ENCODE measurements at places on chromosomes 13 and 19.
A peak's percentile ranks its signal among the peaks of the same experiment; 100 is the strongest.

GRCh38 chr19:11136400-11137101, 19.0 kb downstream of the SPC24 start:
- DNase-seq: no peak

DNA sequence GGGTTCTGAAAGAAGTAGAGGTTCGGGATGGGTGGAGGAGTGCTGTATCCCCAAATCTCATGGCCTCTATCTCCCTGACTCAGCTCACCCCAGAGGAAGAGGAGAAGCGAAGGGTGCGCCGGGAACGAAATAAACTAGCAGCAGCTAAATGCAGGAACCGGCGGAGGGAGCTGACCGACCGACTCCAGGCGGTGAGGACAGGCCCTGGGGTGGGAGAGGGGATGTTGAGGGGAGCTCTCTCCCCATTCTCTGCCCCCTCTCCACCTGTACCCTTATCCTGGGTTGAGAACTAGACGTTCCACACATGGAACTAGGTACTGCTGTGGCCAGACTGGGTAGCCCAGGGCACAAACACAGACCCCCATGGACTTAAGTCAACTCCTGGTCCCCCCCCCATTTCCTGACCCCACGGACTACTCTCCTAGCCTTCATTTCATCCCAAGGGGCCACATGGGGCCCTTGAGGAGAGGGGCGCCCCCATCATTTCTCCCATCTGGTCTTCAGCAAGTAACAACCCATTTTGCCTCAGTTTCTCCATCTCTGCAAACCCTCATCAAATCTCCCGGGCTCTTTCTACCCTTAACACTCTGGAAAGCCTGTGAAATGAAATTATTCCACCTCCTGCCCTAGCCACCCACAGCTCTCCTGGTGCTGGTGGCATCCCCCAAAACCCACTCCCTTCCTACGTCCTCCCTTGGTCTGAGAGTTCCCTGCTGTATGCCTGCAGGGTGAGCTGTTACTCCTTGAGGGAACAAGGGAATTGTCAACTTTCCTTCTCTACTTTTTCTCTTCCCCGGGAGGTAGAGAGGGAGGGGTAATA, 3.5 kb downstream of the FOSB start:
- peak; percentile 60 for DNase-seq

GRCh38 chr13:100917011-100917410, 242.4 kb upstream of the TMTC4 start:
- no peak for DNase-seq

DNA sequence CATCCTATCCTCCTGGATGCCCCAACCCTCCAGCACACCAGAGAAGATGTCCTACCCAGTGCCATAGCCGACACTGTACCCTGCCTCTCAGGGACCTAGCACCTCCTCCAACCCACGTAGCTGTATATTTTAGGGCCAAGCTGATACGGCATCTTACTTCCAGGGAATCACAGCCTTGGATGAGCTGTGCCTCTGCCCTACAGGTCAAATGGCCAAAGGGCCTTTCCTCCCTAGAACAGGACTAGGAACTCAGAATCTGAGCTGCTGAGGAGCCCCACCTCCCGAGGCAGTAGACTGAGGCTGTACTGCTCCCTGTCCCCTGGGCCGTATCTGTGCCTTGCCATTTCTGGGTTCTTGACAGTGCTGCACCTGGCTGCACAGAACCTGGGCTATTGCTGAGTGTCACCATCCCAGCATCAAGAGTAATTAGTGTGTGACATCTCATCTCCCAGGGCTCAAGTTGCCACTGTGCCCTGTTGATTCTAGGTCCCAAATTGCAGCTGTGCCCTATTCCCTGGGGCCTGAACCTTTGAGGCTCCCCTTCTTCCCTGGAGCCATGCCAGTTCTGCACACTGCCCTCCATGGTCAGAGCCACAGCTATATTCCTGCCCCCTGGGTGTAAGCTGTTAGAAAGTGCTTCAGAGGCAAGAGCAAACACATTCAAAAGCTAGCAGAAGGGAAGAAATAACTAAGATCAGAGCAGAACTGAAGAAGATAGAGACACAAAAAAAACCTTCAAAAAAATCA, 41.0 kb downstream of the VWA8 start:
- no peak for DNase-seq

- DNase-seq: no peak
These were observed 18.4 kb downstream of the GRTP1 start for GRCh38 chr13:113345486-113345885.

GRCh38 chr19:44752123-44752815, 3.8 kb downstream of the BCL3 start:
- DNase-seq: no peak

GRCh38 chr13:110466266-110466915, 95.1 kb downstream of the RAB20 start:
- no peak for DNase-seq

DNA sequence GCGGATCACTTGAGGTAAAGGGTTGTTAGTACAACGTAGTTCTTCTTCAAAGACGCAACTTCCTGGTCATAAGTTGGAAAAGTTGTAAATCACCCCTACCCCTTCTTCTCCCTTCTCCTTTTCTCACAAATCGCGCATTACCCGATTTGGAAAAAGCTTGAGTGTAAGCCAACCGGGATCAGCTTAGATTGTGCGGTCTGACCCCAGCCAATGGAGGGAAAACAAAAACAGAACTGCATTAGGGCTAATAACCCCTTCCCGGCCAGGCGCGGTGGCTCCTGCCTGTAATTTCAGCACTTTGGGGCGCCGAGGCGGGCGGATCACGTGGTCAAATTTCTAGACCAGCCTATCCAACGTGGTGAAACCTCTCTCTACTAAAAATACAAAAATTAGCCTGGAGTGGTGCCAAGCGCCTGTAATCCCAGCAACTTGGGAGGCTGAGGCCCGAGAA, 806 bp downstream of the ZNF90 start:
- DNase-seq: peak; percentile 42

- no peak for DNase-seq
These were observed 97.4 kb downstream of the CAB39L start for GRCh38 chr13:49346460-49346859.

DNA sequence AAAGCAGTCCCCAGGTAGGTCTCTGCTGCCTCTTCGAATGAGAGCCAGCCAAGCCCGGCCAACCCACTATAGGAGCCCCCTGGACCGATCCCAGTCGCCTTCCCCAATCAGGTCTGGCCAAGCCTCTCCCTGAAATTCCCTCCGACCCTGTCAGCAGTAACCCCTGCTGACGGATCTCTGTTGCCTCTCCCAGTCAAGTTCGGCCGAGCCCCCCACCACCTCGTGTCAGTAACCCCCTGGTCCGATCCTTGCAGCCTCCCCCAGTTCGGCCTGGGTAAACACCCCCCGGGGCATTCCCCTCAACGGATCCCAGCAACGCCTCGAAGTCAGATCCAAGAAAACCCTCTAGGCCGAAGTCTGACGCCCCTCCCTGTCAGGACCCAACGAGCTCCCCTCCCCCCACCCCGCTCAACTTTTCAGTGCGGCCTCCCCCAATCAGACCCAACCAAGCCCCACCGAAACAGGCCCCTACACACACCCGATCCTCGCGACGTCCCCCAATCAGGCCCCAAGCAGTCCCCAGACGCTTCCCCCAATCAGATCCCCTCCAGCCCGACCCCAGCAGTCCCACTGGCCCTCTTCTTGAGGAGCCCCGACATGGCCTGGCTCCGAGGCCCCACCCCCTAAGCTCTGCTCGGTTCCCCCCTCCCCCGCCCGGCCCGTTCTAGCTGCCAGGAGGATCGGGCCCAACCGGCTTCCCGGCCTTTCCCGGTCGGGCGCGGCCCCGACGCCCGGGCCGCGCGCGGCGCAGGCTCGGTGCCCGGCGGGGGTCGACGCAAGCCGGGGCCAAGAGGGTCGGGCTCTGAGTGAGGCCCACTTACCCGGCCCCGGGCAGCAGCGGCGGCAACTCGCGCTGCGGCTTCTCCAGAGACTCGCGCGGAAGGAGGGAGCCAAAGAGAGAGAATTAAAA, 1.8 kb downstream of the TNPO2 start:
- peak; percentile 87 for DNase-seq

GRCh38 chr13:77692746-77693448, 4.6 kb upstream of the SLAIN1 start:
- DNase-seq: no peak

- no peak for DNase-seq
These were observed 26.4 kb downstream of the RCBTB1 start for GRCh38 chr13:49559006-49559405.

DNA sequence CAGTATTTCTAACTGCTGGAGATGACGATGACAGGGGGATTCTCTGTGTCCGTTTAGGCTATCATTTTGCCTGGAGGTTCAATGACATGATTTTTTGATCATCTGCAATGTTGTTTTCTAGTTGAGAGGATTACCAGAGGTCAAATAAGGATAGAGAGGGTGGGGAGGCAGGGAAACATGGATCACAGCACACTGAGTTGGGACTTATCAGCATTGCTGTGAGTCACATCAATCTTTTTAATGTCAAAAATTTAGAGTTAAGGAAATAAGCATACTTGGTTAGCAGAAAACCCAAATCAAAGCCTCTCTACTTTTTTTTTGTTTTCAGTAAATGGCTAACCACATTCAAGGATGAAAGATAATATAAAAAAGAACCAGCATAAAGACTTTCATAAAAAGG, 43.0 kb upstream of the CSNK1A1L start:
- DNase-seq: no peak
